ENCODE measurements at places on chromosomes 2 and 18.

- DNase-seq, result no peak
These were observed 18.0 kb upstream of the THOC1 start for GRCh38 chr18:285817-286216.

DNA sequence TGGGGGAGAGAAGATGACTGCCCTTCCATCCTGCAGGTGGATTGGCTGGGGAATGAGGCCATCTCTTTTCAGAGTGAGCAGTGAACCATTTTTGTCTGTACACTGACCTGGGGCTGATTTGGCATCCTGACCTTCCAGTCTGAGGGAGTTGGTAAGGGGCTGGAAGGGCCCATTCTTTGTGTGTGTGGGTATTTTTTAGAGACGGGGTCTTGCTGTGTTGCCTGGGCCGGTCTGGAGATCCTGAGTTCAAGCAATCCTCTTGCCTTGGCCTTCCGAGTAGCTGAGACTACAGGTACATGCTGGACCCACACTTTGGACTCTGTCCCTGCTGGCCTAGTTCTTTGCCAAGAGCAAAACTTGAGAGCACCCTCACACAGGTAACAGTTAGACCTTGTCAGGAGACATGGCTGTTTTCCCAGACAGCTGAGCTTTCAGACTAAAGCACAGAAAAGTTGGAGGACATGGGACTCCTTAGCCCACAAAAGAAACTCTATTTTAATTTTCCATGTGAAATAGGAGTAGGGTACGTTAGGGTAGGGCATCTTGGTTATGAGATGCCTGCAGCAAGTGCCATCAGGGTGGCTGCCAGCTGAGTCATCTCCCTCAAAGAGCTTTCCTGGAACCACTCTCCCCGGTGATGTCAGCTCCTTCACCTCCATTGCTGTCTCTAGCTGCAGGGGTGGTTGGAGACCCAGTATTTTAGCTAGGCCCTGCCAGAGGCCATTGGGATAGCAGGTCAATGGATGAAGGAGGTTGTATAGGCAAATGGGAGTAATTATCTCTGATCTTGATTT, 60.7 kb downstream of the DGKD start:
- DNase-seq, result no peak

GRCh38 chr2:238712011-238712410, 135.9 kb upstream of the TWIST2 start:
- no peak for DNase-seq

GRCh38 chr2:174777347-174778084, 13.2 kb upstream of the CHRNA1 start:
- no peak for DNase-seq

- no peak for DNase-seq
These were observed 396.0 kb upstream of the RGPD4 start for GRCh38 chr2:107430596-107431266.

GRCh38 chr2:36456227-36457175, 100.9 kb downstream of the CRIM1 start:
- no peak for DNase-seq

DNA sequence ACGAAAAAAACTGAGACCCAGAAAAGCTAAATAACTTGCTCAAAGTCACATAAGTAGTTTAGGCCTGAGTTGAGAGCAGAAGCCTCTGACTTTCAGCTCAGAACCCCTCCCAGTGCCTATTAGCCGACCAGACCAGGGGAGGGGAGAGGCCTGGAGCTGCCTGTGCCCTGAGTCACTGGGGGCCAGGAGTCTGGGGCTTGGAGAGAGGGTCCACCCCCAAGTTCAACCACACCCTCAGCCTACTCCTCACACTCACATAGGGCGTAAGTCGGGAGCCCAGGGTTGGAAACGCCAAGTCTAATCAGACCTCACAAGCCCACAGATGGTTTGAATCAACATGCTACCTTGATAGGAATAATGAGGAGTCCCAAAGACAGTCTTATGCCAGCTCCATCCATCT, 12.6 kb upstream of the PKDCC start:
- DNase-seq, result no peak

DNA sequence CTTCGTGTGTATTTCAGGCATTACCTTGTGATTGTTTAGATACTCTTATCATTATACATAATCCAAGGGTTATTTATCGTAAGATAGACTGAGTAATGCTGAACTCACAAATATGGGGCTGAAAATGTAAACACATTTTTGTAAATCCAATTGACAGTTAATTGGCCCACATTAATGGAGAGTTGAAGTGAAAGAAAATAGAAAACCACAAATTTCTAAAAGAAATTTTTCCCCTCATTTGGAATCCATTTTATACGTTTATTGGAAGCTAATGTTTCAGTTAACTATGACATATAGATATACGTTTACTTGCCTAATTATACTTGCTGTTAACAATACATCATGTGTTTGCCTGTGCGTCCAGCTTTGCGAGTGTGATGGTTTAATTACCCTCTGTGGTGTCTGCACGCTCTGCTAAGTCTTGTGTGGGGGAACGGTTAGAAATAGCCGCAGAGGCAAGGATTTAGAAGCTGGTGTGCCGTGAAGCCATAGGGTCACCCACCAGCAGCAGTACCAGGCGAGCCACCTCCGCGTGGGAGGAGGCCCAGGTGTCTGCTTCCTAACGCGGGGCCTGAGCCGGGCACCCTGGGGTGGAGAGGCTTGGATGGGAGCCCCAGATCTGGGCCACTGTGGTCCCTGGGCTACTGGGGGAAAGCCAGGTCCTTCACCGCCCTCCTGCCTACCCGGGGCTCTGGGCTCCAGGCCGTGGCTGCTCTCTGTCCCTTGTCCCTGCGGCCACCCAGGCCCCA, 38.0 kb downstream of the TSHZ1 start:
- no peak for DNase-seq

DNA sequence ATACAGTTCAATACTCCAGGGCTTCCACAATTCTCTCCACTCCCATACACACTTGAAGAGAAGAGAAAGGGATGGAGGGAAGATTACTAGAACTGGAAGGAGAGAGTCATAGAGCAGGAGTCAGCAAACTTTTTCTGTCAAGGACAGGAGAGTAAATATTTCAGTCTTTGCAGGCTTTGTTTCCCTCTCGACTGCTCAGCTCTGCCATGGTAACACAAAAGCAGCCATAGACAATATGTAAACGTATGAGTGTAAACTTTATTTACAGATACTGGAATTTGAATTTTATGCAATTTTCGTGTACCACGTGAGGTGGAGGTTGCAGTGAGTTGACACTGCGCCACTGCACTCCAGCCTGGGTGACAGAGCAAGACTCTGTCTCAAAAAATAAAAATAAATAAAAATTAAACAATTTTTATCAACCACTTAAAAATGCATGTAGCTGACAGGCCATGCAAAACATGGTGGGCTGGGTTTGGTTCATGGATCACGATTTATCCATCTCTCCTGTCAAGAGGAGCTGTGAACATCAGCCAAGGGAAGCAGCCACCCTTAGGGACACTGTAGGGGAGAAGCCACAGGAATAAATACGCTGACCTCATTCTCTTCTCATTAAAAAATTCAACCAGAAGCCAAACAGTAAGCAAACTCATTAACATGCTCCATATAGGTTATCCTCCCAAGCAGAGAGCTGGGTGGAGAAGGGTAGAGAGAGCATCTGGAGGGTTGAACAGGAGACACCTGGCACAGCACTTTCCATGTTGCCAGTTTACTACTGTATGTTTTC, 266.4 kb upstream of the FN1 start:
- no peak for DNase-seq

DNA sequence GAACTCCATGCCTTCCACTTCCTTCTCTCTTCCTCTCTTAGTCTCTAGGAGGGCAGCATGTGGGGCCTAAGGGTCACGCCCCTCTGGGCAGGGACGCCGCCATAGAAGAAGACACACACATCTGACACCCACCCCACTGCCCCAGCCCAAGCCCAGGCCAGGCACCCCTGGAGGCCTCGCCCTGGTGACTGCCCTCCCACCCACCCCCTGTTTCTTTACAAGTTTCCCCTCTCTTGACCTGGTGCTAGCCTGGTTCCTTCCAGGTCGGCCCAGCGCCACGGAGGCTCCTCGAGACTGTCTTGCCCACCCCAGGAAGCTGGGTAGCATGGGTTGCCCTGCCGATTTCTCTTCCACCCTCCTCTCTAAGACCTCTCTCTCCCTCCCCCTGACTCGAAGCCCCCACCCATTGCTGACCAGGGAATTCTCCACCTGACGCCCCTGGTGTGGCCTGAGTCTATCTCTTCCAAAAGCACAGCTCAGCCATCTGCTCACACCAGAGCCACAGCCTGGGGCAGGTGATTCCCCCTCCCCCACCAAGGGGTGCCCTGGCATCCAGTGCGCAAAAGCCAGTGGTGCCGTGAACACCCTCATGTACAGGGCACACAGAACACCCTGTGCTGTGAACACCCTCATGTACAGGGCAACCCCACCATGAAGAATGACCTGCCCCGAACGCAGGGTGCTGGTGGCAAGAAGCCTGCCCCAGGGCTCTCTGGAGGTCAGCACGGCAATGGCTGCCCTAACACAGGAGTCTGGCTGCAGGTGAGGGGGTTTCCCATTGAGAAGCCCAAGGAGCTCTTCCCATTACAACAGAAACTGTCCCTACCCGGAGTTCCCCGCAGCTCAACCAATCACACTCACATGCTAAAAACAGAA, 13.5 kb upstream of the SALL3 start:
- DNase-seq, result no peak

DNA sequence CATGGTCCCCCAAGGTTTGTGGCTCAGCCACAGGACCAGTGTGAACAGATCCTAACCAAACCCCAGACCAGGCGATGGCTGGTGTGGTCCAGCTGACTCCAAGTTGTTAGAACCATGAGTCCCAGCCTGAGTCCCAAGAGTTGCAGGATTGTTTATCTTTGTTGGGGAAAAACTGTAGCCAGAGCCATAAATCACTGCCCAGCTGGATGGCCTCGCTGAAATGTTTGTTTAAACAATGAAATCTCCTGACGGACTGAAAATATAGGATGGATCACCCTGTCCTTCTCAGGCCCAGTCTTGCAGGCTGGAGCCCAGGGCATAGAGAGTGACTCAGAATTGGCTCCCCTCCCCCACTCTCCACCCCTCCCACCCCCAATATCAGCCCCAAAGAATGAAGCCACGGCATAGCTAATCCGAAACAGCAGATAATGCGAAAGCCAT, 36.4 kb downstream of the PKDCC start:
- DNase-seq, result no peak

DNA sequence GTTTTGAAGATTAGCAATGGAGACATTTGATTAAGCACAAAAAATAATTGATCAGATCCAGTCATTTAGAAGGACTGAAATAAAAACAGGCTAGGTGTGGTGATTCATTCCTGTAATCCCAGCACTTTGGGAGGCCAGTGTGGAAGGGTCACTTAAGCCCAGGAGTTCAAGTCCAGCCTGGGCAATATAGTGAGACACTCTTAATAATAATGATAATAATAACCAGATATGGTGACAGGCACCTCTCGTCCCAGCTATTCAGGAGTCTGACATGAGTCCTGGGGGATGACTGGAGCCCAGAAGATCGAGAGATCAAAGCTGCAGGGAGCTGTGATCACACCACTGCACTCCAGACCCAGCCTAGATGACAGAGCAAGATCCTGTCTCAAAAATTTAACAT, 3.5 kb upstream of the FN1 start:
- no peak for DNase-seq

GRCh38 chr2:20125164-20125563, 73.7 kb upstream of the LAPTM4A start:
- DNase-seq, result no peak

- DNase-seq, result no peak
These were observed 95.9 kb downstream of the CRIM1 start for GRCh38 chr2:36451512-36451911.

DNA sequence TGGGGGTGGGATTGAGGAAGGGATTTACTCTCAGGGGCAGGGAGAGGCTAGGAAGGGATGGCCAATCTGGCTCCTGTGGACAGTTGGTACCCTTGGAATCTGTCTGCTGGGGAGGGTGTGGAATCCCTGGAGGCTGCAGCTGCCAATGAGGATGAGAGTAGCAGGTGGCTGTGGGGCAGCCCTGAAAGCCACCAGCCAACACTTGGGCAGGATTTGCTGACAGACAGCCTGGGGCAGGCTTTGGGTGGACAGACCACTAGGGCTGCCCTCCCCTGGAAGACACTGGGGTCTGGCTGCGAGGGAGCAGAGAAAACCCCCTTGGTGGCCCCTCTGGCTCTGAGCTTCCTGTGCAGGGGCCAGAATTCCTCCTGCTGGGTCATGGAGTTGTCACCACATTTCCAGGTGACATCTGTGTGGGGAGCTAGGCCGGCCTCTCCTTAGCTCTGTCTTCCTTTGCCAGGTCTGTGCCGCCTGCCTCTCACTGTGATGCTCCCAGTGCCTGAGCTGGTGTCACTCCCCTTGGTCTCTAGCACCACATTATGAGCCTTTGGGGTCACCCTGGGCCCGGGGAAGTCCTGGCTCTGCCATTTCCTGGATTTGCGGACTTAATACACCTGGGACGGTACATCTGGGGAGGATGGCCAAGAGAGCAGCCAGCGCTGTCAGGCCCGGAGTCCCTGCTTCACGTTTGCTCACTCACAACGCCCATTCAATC, 13.4 kb upstream of the ARHGEF4 start:
- no peak for DNase-seq

DNA sequence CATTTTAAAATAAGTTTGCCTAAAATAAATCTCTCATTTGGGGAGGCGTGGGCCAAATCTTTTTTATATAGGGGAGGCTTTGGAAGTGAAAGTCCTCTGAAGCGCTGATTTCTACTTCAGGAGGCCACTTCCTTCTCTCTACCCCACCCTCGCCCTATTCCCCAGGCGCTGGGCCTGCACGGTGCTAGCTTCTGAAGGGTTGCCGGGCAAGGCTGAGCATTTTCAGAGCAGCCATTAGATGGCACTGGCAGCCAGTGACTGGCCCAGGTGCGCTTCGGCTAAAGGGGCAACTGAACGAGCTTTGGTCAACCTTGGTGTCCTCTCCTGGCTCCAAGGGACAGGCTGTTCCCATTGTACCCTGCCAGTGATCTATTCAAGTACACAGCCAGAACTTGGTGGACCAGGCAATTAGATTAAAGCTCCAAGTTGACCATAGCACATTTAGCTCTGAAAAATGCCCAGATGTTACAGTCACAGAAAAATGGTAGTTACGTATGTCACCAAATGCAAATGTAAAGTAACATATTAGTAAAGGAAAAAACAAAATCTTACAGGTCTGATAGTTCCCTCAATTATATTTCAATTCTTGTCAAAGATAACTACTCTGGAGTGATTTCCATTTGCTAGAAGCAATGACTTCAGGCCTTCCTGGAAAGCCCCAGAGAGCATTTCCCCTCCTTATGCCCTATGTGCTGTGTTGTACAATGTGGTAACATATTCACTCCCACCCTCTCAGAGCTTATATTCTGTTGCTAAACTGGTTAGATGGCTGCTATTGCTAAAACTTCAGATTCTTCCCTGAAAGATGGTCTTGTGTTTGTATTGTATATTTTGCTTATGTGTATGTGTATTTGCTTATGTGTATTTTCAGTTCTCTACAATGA, 2.1 kb downstream of the POMC start:
- DNase-seq, result no peak

- no peak for DNase-seq
These were observed 47.4 kb upstream of the CDCA7 start for GRCh38 chr2:173307293-173307692.

All from activated naive CD8-positive, alpha-beta T cell treated with anti-CD3 and anti-CD28 coated beads, Interleukin-2, amount 50 U/mL, for 16 hours (primary cell).